ENCODE measurements at places on chromosomes 5 and 9. TPM values are rescaled to one million over a fixed set of nuclear protein-coding genes. Genes with fewer than 3 reads are reported as not detected.

Gene SUSD3
- 3.7 TPM for total RNA-seq

Gene TPM2
- 21.6 TPM for total RNA-seq

Gene ESM1
- total RNA-seq = not detected

Gene CCL21
- not detected for total RNA-seq

Gene FBP2
- not detected for total RNA-seq

Gene STC2
- not detected for total RNA-seq

Gene CDX1
- total RNA-seq = not detected

Gene ZDHHC11
- total RNA-seq = 5.0 TPM

Gene FGF10
- not detected for total RNA-seq

Gene PFN3
- total RNA-seq = not detected

Gene CDK9
- 42.6 TPM for total RNA-seq

Gene TMEM215
- under 0.01 TPM for total RNA-seq

Gene FSD1L
- total RNA-seq = 9.3 TPM

Gene BTNL3
- not detected for total RNA-seq

Gene AK3
- total RNA-seq = 48.7 TPM

Gene PLAC8L1
- 0.73 TPM for total RNA-seq

Gene FGD3
- total RNA-seq = under 0.01 TPM

Gene DIRAS2
- total RNA-seq = under 0.01 TPM

Gene ADAMTSL1
- total RNA-seq = 0.62 TPM

Gene CCNO
- total RNA-seq = 2.2 TPM

Gene SYK
- total RNA-seq = 1.4 TPM

Gene RNF183
- total RNA-seq = not detected

Gene NTRK2
- 0.67 TPM for total RNA-seq

Gene CER1
- total RNA-seq = not detected

Gene ADAMTS16
- under 0.01 TPM for total RNA-seq

Gene SV2C
- under 0.01 TPM for total RNA-seq

All from melanocyte of skin (primary cell).